ENCODE measurements at places on chromosomes 3 and 15. TPM values are rescaled to one million over a fixed set of nuclear protein-coding genes. Genes with fewer than 3 reads are reported as not detected.

DNA sequence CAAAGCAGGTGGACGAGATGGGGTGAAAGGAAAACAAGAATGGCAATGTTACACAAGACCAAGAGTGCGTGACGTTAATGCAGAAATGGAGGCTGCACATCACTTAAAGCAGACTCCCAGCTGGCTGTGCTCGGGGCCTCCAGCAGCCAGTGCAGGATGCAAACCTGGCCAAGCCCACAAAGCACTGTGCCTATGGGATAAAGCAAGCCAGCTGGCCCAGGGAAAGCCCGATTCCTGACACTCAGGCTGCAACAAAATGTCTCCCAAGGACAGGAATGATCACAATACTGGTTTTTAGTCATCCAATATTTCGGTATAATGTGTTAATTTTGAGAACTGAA is 86.2 kb downstream of the SEC22A start:
- no peak for DNase-seq

DNA sequence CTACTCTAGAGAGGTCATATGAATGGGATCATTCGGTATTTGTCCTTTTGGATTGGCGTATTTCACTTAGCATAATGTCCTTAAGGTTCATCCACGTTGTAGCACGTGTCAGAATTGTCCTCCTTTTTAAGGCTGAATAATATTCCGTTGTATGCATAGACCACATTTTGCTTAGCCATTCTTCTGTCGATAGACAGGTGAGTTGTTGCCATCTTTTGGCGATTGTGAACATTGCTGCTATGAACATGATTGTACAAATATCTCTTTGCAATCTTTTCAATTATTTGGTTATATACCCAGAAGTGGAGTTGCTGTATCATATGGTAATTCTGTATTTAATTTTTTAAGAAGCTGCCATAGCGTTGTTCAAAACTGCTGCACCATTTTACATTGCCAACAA is 52.4 kb upstream of the GOLGA8J start:
- DNase-seq: no peak

DNA sequence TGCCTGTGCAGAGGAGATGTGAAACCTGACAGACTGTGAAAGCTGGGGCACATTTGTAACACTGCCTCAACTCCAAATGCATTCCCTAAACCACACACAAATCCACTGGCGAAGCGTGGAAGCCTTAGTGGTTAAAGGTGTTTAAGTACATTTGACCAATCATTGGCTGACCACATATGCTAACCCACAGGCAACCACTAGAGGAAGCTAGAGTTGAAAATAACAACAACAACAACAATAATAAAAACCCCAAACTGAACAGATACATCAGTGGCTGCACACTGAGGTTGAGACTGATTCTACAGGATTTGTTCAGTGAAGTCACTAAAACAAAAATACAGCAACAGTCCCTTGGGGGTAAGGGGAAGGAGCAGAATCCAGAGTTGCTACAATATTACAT is 129.7 kb downstream of the TJP1 start:
- DNase-seq: no peak

- DNase-seq: no peak
Measured at GRCh38 chr3:106036696-106037095, 167.9 kb upstream of the CBLB start.

DNA sequence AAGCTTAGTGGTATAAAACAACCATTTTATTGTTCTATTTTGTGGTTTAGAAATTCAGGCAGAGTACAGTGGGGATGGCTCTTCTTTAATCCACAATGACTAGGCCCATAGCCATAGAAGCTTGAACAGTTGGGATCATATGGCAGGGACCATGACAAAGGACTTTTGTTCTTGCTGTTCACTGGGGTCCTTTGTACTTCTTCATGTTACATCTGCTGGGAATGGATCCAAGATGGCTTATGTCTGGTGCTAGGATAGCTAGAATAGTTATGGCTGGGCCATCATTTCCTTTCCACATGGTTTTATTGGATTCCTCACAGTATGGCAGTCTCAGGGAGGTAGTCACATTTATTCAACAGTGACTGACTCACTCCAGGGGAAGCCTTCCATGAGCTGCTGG is 427.9 kb upstream of the AGTR1 start:
- no peak for DNase-seq

GRCh38 chr3:46098319-46098761 is 71.1 kb upstream of the XCR1 start:
- DNase-seq: no peak

DNA sequence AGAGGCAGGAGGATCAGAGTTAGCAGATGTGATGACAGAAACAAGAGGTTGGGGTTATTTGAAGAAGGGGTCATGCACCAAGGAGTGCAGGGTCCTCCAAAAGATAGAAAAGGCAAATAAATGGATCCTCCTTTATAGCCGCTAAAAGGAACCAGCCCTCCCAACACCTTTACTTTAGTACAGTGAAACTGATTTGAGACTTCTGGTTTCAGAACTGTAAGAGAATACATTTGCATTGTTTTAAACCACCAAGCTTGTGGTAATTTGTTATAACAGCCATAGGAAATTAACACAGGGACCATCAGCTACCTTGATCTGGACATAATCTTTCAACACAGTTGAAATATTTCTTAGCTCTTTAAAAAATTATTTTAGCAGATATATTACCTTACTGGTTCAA is 166.6 kb downstream of the TIGIT start:
- DNase-seq: no peak

DNA sequence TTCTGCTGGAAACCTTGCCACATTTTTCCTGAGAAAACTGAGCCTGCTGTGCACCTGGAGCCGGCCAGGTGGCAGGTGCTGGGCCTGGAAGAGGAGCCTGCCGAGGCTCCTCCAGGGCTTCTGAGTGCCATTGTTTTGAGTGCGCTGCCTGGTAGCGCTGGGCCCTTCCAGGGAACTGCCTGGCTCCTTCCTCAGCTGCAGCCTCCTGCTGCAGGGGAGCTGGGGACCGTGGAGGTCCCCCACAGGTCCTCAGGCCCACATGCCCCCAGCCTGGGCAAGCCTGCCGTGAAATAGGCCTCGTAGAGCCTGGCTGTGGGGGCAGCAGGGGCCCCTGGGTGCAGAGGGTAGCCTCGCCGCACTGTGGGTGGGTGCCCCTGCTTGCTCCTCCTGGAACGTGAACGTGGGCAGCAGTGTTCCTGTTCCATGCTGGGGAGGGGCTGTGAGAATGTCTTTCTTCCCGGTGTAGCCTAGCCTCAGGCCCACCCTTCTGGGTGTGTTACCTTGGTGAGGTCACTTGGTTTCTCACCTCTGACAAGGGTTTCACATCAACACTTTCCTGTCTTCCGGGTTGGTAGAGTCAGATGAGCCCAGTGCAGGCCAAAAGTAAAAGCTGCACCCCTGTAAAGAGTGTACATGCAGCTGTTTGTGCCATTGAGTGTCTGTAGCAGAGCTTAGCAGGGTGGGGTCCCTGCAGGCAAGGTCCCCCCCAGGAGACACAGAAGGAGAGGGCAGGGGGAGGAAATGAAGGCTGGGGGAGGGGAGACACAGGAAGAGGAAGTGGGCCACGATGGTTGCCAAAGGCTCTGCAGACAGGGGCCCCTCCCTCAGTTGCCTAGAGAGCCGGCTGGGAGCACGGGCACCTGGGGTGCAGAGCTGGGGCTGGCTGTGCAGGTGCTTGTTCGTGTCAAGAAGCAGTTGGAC is 34.5 kb downstream of the KLF13 start:
- peak; percentile 79 for DNase-seq

DNA sequence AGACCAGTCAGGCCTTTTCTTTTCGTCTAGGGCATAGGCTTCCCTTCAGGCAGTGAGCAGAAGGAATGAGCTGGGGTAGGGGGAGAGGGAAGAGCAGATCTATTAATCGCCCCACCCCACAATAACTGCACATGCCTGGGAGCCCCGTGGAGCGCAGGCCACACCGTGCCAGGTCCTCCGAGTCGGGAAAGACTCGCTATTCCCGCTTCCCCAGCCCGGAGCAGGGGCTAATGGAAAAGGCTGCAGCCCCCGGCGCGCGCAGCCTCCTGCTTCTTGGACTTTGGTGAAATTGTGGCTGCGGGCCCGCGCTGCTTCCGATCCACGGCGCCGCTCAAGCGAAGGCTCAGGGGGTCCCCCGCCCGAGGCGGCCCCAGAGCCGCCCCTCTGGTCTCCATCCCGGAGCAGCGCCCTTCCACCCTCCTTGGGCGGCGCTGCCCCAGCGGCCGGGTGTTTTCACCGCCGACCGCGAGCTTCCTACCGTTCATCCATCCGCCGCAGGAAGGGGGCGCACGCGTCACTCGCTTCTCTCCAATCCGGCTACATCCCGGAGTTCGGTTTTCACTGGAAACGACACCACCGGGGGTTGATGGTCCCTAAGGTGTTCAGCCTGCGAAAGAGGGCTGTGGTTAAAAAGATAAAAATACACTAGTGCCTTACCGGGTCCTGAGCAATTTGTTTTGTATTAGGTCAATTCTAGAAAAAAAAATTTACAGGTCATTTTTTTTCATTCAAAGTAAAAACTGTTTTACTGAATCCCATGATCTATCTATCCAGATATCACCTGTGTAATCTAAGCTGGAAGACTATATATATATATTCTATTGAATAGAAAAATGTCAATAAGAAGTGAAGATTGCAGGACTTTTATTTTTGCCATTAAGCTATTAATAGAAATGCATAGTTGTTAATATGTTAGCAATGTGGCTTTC is 4.4 kb upstream of the SYNM start:
- peak; percentile 66 for DNase-seq

The AGTR1 gene
- total RNA-seq: 0.85 TPM

The LRTM1 gene
- not detected for total RNA-seq

The TMC3 gene
- not detected for total RNA-seq
